Activated T-cell treated with anti-CD3 and anti-CD28 coated beads, Interleukin-2, amount 50 U/mL, for 72 hours (primary cell): ENCODE measurements at places on chromosomes 2 and 18. TPM values are rescaled to one million over a fixed set of nuclear protein-coding genes. Genes with fewer than 3 reads are reported as not detected.
A peak's percentile ranks its signal among the peaks of the same experiment; 100 is the strongest.

GRCh38 chr2:237883951-237884446 lies 24.6 kb downstream of the RAMP1 start:
- DNase-seq, result no peak

DNA sequence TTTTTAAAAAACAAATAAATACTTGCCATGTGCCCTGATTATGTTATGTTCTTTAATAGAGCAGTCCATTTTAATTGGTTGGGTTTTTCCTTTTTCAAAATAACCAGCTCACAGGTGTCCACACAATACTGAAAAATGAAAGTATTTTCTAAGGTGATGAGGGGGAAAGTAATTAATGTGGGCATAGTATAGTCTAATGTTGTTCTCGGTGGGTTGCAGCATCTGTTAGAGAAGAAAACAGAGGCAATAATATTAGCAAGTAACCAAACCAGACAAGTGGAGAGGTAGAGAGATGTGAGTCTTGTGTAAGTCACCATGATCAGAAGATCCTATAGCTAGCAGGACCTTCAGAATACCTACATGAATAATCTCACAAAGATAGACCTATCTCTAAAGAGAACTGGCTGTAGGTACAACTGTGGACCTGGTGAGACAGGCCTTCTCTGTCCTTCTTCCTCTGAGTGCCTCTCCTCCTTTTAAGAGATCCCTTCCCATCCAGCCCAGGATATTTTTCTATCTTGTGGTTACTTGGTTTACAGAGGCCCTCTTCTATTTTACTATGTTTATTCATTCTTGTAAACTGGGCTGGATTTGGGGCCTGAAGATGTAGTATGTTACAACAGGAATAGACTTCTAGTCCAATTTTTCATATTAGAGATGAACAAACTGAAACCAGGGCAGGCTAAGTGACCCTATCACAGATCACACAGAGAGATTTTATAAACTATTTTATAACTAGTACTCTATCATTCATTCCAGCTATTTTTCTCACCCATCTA lies 67.1 kb upstream of the MSTN start:
- DNase-seq, result no peak

DNA sequence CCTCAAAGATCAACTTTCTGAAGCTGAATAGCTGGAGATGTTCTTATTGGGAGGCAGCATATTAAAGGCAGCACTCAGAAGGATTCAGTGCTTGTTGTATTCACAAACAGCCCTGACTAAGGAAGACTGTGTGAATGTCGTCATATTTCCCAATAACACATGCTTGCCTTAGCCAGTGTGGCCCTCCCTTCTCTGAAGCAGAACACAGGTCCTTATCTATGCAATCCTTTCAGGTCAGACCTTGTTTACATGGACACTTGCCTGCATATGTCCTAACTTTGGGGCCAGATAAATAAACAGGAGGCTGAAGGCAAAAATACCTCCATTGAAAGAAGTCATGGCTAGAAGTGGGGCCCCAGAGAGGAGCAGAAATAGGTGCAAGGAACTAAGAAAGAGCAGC lies 97.2 kb downstream of the SLC4A3 start:
- DNase-seq, result no peak

GRCh38 chr2:235263205-235264120 lies 230.4 kb upstream of the AGAP1 start:
- DNase-seq, result no peak

DNA sequence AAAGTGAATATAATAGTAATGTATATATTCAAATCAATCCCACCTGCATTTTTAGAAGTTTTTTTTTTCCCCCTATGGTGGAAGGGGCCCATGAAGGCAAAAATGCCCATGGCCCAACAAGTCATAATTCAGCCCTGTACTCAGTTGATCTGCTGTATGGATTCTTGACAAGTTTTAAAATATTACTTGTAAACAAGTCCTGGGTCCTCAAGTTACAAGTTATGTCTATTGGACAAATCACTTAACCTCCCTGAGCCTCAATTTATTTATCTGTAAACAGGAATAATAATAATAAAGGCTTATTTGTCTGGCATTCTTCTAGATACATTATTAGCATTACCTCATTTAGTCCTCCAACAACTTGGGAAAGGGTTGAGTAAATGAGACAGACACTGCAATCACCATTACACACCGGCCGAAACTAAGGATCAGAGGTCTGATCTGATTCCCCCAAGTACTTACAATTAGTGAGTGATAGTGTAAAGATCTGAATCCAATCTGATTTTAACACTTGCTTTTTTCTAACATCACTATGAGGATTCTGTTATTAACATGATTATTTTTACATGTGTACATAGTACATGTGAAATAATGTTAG lies 66.1 kb downstream of the PDE1A start:
- DNase-seq, result no peak

- no peak for DNase-seq
Observed at GRCh38 chr2:59308108-59308507, 1067.0 kb upstream of the FANCL start.

DNA sequence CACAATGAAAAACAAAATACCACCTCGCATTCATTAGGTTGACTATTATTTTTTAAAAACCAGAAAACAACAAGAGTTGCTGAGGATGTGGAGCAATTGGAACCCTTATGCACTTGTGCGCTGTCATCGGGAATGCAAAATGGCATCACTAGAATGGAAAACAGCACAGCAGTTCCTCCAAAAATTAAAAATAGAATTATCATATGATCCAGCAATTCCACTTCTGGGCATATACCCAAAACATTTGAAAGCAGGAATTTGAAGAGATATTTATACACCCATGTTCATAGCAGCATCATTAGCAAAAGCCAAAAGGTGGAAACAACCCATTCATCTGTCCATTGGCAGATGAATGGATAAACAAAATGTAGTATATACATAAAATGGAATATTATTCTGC lies 11.9 kb upstream of the NMUR1 start:
- no peak for DNase-seq

DNA sequence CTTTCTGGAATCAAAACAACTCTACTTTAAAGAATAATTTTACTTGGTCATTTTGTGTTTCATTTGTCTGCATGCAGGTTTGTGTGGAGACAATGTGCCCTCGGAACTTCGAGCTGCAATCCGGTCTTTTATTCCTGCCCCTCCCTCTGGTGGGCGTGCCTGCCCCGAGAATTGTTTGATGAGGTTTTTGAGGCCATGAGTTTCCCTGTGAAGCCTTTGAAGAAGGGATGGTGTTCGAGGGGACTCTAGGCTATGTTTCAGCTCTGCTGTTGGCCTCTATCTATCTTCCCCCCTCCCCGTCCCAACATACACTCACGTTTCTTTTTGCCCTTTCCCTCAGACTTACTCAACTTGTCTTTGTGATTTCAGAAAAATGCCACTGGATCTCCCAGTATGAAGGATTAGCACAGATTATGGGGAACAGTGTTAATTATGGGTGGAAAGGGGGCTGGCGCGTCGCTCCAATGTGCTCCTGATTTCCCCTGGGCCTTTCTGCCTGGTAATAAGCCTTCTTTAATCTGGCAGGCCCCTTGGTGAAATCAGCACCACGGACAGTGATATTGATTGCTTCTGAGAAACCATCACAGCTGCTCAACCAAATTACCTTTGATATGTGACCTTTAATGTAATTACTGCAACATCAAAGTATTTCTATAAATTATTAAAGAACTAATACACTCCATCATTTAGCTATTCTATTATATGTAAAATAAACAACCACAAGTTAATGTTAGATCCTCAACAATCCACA lies 82.2 kb downstream of the CELF4 start:
- DNase-seq, result no peak

DNA sequence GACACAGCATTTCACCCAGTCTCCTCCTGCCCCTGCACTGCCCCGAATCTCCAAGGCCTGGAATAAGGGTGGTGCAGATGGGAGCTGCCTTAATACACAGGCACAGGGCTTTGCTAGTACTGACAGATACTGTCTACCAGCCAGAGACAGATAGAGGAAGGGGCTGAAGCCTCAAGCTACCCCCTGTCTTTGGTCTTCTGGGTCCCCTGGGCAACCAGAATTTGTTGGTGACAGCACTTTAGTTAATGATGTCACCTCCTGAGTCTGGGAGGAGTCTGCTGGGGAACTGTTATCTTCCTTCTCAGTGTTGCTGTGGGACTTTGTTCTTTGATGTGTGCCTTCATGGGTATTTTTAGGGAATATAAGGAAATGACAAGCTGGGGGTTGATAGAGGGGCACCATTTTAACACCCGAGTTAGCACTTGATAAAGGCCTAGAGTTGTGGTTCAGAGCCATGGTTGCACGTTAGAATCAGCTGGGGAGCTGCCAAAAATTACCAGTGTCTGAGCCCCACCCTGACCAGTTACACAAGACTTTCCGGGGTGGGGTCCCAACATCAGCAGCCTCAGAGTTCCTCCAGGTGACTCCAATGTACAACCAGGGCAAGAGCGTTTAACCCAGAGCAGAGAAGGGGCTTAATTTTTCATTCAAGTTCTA lies 136.8 kb downstream of the SMAD7 start:
- DNase-seq, result no peak

DNA sequence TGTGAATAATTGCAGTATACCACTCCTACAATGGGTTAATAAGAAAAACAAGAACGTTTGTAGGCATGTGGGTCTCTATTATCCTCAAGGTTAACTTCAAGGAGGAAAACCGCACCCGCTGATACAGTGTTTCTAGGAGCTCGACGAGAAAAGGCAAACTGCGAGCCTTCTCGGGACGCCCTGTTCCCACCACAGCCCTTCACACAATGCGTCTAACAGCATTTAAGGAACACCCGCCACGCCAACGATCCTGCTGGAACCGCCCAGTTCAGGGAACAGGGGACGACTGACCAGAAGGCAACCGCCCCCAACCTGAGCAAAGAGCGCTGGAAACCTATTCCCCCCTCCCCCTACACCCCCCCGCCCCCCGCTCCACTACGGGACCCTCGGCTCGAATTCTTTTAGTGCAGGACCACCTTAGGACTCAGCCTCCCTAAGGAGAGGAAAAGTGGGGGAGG lies 710 bp upstream of the TMSB10 start:
- DNase-seq, result peak; percentile 29

DNA sequence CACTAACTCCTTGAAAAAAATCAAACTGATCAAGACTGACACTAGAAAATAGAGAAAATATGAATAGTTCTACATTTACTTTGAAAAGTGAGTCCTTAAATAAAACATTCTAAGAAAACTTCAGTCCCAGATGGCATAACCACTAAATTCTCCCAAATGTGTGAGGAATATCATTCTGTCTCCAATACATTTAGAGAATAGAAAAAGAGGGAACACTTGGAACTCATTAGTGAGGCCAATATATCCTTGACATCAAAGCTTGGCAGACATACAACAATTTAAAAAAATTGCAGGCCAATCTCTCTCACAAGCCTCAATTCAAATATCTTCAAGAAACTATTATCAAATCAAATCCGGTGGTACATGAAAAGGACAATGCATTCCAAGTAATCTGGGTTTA lies 79.3 kb upstream of the TMEM247 start:
- no peak for DNase-seq

DNA sequence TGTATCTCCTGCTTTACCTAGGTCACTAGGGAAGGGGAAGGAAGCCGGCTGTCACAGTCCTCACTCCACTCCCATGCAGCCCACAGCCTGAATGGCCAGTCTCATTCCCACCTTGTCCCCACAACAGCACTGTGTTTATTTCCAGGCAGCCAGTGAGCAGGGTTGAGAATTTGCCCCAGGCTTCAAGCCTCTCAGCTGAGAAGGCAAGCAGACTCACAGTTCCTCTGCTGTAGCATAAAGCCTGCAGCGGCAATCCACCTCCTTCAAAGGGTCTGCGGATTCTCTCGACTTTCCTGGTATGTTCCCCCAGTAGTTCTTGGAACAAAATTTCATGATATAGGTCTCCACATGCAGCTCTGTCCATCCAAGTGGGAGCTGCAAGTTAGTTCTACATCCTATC lies 262.9 kb upstream of the GULP1 start:
- DNase-seq, result no peak

DNA sequence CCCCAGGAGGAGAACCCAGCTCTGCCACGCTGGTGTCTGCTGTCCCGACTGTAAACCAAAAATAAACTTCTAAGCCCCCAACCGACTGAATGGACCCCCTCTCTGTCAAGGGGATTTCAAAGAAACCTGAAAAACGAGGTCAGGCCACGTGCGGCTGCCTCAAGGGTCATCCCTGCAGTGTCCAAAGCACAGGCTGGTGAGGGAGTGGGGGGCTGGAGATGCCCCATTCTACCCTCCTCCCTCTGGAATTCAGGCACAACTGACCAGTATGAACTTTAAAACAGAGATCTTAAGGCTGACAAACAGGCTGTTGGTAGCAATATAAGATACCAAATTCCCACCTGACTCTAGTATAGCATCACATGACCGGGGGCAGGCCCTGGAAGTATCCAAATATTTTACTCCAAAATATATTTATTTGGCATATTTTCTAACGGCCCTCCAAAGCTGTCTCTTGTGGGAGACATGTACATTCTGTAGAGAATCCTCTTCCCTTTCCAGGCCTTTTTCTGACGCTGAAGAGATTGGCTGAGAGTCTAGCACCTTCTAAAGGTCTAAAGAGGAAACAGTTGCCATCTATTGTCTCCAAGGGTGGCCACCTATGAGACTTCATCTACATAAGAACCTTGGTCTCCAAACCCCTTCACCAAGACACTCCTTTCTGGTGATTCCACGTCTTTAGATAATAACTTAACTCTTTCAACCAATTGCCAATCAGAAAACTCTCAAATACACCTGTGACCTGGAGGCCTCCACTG lies 40.4 kb upstream of the CTDP1 start:
- no peak for DNase-seq

DNA sequence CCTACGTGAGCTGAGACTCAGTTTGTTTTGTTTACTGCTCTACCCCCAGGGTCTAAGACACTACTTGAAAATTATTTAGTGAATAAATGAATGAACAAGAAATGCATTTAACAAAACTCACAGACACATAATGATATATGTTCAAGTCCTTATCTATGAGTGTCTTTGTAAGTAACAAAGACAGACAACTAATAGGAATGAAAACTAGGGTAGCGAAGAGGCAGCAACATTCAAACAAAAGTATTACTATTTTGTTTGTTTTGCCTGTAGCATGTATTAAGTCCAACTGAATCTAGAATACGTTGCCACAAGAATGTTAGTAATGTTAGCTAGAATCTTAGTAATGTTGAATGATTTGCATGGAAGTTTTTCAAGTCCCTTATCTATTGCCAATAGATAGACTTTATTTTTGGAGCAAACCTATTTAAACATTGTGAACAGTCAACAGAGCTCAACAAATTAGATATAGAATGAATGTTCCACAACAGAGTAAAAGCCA lies 144.8 kb upstream of the VWC2L start:
- DNase-seq, result no peak

GRCh38 chr2:99936065-99936464 lies 206.3 kb downstream of the AFF3 start:
- no peak for DNase-seq

TEX44 gene
- not detected for total RNA-seq

SERPINB10 gene
- total RNA-seq, result 2.8 TPM

STPG4 gene
- not detected for total RNA-seq

CCDC141 gene
- 5.3 TPM for total RNA-seq
